Fibroblast of lung (primary cell): ENCODE measurements at places on chromosomes 13 and 19. TPM values are rescaled to one million over a fixed set of nuclear protein-coding genes. Genes with fewer than 3 reads are reported as not detected.
A peak's percentile ranks its signal among the peaks of the same experiment; 100 is the strongest.

- H3K4me3 ChIP-seq = no peak overlapping the region
- H3K4me1 ChIP-seq = no peaks in the 10 kb centered on the region
Observed at GRCh38 chr13:49560270-49561061, 24.9 kb downstream of the RCBTB1 start.

The ZNF790 gene
- total RNA-seq = 9.1 and 9.2 TPM in 2 replicates

DNA sequence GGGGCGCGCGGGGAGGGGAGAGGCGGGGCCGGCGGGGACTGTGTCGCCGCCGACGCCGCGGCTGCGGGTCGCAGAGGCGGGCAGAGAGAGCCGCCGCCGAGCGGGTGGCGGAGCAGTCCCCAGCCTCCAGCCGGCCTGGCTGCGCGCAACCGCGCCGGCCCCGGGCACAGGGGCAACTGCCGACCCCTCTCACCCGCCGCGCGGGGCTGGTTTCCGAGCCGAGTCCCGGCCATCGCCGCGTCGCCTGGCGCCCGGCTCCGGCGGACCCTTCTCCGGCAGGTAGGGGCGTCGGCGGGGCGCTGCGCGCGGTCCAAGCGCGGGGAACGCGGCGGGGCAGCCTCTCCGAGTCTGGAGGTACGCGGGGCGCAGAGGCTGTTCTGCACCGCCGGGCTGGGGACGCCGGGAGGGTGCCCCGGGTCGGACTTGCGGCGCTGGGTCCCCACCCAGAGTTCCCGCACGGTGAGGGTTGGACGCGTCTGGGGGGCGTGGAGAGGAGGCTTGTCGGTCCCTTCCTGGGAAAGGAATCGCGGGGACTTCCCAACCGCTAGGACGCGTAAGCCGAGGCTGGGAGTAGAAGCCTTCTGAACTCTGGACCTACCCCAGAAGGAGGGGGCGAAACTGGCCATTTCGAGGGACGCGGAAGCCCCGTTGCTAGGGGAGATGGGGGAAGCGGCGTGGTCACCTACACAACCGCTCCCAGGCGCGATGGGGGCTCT, 133.6 kb upstream of the MYO16 start:
- H3K4me3 ChIP-seq = peak overlapping the region; percentile 14
- no peak overlapping the region for H3K27ac ChIP-seq
- H3K27me3 ChIP-seq = peaks cover 3% of the 10 kb centered on the region
- no peaks in the 10 kb centered on the region for H3K36me3 ChIP-seq

DNA sequence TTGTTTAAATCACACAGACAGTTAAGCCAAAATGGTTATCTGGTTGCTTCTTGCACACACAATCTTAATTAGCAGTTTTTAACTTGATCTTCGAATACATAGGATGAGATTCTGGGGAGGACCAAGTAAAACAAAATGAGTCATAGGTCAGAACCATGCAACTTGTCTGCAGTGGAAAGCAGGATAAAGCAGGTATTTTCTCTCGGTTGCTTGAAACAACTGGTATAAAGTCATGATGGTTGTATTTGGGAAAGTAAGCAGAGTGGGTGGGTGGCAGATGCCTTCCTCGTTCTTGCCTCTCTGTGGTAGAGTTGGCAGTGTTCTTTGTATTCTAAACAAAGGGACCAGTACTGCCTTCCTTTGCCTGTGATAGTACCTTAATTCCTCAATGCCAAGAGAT, 167.0 kb downstream of the COG6 start:
- no peak overlapping the region for H3K27ac ChIP-seq
- DNase-seq = no peak
- no peaks in the 10 kb centered on the region for H3K27me3 ChIP-seq
- H3K36me3 ChIP-seq = no peaks in the 10 kb centered on the region
- no peaks in the 10 kb centered on the region for H3K4me1 ChIP-seq
- H3K4me3 ChIP-seq = no peak overlapping the region
